GOT3 (cell line): ENCODE measurements at places on chromosomes 11 and 22.

GRCh38 chr11:91470656-91471055 is 754.0 kb upstream of the FAT3 start:
- no peak for DNase-seq

DNA sequence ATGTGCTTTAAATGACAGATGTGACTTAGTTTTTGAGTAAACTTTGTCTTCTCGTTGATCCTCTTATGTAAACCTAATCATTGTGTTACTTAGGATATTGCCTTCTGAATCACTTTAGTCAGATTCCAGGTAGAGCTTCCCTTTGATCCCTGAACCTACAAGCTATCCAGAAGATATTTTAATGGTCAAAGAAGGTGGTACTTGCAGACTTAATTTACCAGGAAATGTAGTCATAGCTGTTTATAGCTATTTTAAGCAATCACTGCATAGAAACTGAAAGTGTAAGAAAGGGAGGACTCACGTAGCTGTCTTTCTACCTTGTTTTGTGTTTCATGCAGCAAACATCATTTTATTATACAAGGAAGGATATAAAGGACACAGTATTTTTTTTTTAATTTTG is 189.5 kb downstream of the DDX10 start:
- no peak for DNase-seq

DNA sequence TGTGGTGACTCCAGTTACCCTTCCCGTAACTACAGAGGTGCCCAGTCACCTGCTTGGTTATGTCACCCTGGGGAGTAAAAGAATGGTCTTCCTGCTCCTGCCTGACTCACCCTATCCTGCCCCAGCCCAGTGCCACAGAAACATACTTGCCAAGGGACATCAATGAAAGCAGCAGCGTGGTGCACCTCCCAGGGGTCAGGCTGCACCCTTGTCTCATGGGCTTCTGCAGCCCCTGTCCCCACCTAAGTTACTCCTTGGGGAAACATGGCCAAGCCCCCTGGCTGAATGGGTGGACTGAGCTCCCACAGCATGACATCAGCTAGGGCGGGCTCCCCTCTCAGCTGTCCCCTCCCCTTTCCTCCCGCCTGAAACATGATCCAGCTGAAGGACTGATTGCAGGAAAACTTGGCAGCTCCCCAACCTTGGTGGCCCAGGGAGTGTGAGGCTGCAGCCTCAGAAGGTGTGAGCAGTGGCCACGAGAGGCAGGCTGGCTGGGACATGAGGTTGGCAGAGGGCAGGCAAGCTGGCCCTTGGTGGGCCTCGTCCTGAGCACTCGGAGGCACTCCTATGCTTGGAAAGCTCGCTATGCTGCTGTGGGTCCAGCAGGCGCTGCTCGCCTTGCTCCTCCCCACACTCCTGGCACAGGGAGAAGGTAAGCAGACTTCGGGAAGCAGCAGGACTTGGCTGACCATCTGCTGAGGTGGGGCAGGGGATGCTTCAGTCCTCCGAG is at the start of gene HTR3A:
HTR3A (plus strand) TSS at position 368 of the 730 bp plus-strand sequence; CDS start at position 586, 218 bp downstream.
- DNase-seq, result no peak

DNA sequence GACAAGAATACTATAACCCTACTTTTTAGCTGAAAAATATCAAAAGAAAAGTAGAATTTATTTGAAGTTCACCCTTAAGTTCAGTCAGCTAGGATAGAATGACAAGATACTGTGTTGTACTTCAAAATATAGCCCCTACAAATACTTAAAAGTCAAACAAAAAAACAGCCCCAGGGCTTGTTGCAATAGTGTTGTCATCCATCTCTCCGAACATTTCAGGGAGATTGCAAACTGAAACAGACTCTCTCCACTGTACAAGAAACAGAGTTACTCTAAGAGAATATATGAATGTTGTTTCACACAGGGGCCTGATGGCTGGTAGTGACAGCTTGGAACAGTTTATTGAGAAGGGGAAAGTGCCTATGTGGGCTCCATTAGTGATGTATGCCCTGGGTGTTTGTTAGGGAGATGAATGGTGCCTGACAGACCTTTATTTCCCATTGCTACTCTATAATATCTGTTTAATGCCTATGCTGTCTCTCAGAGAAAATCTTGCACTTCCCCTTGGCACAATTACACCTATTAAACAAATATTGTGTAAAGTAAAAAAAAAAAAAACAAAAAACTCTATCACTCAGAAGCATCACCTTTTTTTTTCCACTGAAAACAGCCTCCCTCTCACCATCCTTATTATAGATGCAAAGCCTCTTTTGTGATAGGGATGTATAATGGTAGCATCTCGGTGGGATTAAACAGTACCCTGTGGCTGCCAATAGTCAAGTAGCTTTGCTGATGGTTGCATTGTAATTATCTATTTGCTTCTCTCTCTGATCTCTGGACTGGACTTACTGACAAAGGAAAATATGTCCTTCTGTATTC is 506.3 kb upstream of the LUZP2 start:
- DNase-seq, result no peak

DNA sequence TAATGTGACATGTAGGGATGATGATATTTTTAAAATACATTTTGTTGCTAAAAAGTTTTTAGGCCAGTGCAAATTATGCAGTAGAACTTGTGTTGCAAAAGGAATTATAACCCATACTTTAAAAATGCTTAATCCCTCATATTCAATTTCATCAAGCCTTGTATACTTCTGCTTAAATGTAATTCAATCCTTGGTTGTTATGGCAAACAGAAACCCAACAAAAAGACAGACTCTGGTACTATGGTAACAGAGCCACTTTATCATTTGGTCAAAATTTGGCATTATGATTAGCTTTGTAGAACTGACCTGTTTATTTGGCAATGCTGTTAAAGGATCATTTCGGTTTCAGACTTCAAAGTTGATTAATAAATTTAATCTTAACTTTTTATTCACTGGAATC is 284.8 kb downstream of the TMEM135 start:
- no peak for DNase-seq

- DNase-seq, result no peak
Measured at GRCh38 chr22:46421267-46421666, 85.8 kb downstream of the TRMU start.

- DNase-seq, result no peak
Measured at GRCh38 chr11:107043242-107044006, 25.1 kb upstream of the GUCY1A2 start.

- DNase-seq, result no peak
Measured at GRCh38 chr11:94002226-94002625, 18.9 kb upstream of the HEPHL1 start.

DNA sequence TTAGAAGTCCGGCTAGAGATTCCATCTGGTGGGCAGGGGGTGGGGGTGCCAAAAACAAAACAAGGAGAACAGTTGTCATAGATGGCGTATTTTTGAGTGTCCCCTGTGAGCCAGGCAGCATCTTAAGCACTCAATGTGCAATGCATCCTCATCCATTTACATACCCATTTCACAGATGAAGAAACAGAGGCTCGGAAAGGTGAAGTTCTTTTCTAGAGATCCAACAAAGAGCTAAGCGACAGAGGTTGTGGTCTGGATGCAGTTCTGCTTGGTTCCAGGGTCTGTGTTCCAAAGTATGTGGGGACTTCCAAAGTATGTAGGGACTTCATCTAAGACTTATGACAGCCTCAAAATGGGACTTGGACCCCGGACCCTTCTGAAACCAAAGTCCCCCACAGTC is 277.8 kb downstream of the MN1 start:
- no peak for DNase-seq

DNA sequence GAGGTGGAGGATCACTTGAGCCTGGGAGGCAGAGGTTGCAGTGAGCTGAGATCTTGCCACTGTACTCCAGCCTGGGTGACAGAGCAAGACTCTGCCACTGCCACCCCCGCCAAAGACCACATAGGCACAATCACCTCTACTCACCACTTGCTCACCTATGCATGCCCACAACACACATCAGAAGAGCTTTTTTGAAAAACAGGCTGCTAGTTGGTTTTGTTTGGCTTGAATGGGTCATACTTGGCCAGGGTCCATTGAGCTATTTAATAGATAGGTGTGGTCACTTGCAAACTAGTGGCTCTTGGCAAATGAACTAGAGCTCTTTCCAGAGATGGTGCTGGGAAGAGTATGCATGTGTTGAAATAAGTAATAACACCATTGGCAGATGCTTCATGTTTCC is 80.1 kb downstream of the EMSY start:
- no peak for DNase-seq

GRCh38 chr11:113176599-113177360 is 137.6 kb upstream of the TTC12 start:
- no peak for DNase-seq

DNA sequence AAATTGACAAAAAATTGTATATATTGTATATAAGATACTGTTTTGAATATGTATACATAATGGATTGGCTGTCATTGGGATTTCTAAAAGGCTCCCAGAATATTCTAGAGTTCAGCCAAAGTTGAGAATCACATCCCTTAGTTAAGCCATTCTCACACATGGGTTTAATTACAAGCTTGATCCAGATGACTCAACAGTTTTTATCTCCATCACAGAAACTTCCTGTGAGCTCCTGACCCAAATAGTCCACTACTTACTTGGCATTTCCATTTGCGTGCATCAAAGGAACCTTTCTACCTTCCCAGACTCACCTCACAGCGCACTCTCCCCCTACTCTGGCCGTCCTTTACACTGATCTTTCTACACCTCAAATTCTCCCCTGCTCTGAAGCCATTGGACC is 184.8 kb upstream of the ARHGAP20 start:
- no peak for DNase-seq

DNA sequence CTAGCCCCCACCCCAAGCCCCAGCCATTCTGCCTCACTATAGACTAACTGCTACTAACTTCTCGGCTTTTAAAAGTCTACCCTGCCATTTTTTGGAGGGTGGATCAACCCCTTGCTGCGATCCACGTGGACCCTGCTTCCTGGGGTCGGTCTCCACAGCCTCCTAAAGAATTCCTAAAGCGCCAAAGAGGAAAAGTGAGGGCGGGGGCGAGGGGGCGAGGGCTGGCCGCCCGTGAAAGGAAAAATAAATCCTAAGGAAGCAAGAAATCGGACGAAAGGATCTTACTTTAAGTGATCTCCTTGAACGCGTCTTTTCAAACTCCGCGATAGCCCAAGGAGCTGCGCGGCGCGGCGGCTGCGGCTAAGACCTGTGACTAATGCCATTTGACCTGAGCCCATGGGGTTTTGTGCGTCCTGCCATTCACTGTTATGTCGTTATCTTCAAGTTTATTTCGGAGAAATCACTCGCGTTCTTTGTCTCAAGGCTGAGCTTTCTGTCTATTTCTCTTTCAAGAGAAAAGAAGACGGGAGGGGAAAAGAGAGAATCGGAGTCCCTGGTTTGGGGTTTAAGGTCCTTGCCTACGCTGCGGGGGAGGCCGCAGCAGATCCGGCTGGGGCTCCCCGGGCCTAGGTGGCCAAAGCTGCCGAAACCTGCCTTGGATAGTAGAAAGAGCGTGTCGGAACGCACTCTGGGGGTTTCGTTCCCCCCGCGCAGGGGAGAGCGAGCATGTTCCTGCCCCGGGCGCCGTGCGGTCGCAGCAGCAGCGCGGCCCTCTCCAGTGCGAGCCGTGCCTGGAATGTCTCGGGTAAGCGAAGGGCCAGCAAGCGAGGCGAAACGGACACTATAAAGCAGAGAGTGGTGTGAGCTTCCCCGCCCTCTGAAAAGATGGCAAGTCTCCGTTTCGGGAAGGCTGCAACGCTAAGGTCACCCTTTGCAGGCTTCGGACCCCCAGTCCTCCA is 2.8 kb upstream of the DBX1 start:
- DNase-seq, result no peak

DNA sequence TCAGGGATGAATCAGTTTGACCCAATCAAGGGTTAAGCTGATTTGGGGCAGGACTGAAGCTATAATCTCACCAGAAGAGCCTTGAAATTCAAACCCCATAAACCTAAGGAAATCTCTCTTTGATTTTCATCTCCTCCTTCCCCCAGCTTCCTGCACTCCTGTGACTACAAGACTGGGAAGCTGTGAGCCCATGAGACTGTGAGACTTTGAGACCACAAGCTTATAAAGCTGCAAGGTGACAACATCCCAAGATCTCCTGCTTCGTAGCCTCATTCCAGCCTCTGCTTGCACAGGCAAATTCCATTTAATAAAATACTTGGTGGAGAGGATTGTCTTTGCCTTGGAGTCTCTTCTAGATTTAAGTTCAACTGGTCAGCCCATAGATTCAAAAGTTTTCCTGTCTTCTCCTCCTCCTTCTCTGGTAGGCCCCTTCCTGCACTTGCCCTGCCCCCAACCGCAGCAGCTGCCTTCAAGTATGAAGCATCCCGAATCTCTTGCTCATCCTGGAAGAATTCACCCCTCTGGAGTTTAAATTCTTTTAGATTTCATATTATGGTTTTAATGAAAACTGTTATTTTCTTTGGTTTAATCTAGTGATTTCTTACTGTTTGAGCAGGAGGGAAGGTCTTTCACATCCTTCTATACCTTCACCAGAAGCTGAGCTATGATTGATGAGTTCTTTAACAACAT is 42.1 kb downstream of the PAMR1 start:
- DNase-seq, result no peak
